Large intestine (tissue), 12 donors: ENCODE measurements at places on chromosomes 6 and 20.

- peak overlapping the region; percentile 66 for H3K4me3 ChIP-seq
- H3K36me3 ChIP-seq = peaks cover 3% of the 10 kb centered on the region
- H3K27ac ChIP-seq = peak overlapping the region; percentile 84
- no peaks in the 10 kb centered on the region for H3K27me3 ChIP-seq
- H3K4me1 ChIP-seq = peaks cover 9% of the 10 kb centered on the region
Measured at GRCh38 chr6:106051226-106051625, 34.9 kb upstream of the PRDM1 start.

DNA sequence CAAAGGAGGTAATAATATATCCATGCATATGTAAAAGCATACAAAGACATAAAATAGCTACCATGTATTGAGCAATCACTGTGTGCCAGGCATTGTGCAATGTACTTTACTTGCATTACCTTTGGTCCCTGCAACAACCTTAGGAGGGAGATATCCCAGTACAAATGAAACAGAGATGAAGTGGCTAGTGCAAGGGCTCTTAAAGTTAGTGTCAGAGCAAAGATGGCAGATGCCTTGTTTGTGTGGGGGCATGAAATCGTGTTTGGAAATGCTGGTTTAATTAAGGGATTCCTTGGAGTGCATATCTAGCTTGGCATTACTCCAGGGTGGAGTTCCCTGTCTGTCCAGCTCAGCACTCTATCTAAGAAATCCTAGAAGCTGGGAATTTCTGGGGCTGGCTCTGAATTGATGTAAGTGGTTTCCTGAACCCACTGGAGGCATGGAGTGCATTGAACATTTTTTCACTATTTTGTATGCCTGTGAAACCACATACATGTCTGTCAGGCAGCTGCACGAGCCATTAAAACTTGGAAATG, 9.8 kb downstream of the PAQR8 start:
- peak overlapping the region; percentile 64 for H3K27ac ChIP-seq
- peaks cover 28% of the 10 kb centered on the region for H3K36me3 ChIP-seq
- no peaks in the 10 kb centered on the region for H3K27me3 ChIP-seq
- no peak overlapping the region for H3K4me3 ChIP-seq
- DNase-seq = peak; percentile 81

DNA sequence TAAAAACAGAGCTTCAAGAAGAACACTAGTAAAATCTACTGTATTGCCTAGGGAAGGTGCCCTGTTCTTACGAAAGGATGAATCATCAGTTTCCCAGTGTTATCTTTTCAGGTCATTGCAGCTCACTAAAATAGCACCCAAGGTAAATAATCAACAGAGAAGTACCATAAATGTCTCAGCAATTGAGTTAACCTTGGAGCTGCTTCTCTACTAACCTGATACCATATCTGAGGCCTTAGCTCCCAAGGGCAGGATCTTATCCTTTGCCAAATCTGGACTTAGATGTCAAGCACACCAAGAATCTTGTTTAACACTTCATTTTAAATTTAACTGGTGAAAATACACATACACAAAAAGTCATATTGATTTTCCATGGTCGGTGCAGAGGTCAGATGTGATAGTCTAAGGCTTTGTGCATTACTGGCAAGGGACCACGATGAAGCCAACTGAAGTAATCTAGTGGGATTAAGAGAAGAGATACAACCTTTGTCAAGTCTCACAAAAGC, 81.5 kb downstream of the EDN1 start:
- no peaks in the 10 kb centered on the region for H3K27me3 ChIP-seq
- peak; percentile 93 for DNase-seq
- H3K4me1 ChIP-seq = peaks cover 35% of the 10 kb centered on the region
- peak overlapping the region; percentile 70 for H3K27ac ChIP-seq

- no peak overlapping the region for H3K4me3 ChIP-seq
- no peaks in the 10 kb centered on the region for H3K36me3 ChIP-seq
- DNase-seq = no peak
- no peak overlapping the region for H3K27ac ChIP-seq
Measured at GRCh38 chr6:135163440-135163738, 17.7 kb upstream of the MYB start.

GRCh38 chr20:7744411-7744810, 195.8 kb downstream of the HAO1 start:
- no peak overlapping the region for H3K27ac ChIP-seq
- no peak for DNase-seq
- no peaks in the 10 kb centered on the region for H3K36me3 ChIP-seq
- H3K4me1 ChIP-seq = no peaks in the 10 kb centered on the region
- no peak overlapping the region for H3K4me3 ChIP-seq

- DNase-seq = no peak
- H3K4me3 ChIP-seq = no peak overlapping the region
- peaks cover 11% of the 10 kb centered on the region for H3K4me1 ChIP-seq
- peak overlapping the region; percentile 57 for H3K27ac ChIP-seq
- no peaks in the 10 kb centered on the region for H3K36me3 ChIP-seq
- no peaks in the 10 kb centered on the region for H3K27me3 ChIP-seq
Measured at GRCh38 chr6:54879188-54879985, 32.8 kb downstream of the FAM83B start.

GRCh38 chr6:9766240-9766915, 648.5 kb downstream of the TFAP2A start:
- DNase-seq = no peak
- H3K4me1 ChIP-seq = no peaks in the 10 kb centered on the region
- no peak overlapping the region for H3K4me3 ChIP-seq
- H3K27me3 ChIP-seq = no peaks in the 10 kb centered on the region
- H3K36me3 ChIP-seq = no peaks in the 10 kb centered on the region

DNA sequence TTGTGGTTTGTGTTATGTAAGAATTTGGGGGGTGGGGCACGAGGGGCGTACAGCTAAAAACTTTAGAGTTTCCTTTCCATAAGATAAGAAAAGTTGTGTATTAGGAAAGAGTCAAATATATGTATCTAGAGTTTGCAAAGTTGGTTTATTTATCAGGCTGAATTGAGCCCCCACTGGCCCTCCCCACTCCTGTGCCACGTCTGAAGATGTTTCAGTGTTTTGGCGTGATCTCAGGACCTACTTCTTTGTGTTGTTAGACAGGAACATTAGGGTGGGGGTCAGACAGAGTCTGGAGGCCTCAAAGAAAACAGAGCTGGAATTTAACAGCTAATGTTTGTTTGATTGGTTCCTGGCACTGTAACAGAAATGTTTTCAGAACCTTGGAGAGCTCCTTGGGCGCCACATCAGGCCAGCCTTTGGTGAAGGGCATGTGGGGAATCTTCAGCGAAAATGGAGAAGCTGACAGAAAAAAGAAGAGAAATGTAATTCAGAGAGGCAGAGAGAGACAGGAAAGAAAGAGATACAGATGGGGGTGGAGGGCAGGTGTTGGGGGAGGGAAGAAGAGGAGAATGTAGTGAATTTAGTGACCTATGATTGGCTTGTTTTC, 674 bp downstream of the NRSN1 start:
- DNase-seq = peak; percentile 56
- H3K4me3 ChIP-seq = peak overlapping the region; percentile 27
- H3K27me3 ChIP-seq = peaks cover 2% of the 10 kb centered on the region
- H3K36me3 ChIP-seq = no peaks in the 10 kb centered on the region

DNA sequence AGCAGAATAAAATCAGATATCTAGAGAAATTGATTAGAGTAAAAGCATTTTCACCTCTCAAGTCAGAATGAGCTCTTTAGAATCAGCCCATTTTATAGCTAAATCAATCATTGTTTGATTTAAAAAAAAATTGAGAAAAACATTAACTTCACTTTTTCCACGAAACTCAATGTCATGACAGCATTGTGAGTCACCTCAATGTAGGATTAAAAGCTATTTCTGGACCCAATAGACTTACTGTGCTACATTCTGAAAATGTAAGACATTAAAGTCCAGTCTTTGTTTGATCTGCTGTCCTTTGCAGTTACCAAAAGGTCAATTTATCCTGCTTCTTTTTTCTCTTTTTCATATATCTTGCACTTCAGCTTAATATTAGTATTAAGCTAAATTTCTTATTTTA, 519.4 kb upstream of the ZNF337 start:
- DNase-seq = no peak
- H3K36me3 ChIP-seq = no peaks in the 10 kb centered on the region
- H3K27ac ChIP-seq = no peak overlapping the region
- no peaks in the 10 kb centered on the region for H3K4me1 ChIP-seq

- no peaks in the 10 kb centered on the region for H3K36me3 ChIP-seq
- no peaks in the 10 kb centered on the region for H3K27me3 ChIP-seq
- DNase-seq = peak; percentile 50
- H3K27ac ChIP-seq = peak overlapping the region; percentile 2
- H3K4me1 ChIP-seq = no peaks in the 10 kb centered on the region
Measured at GRCh38 chr6:12391472-12391871, 101.3 kb downstream of the EDN1 start.

GRCh38 chr6:41974281-41974825, 32.7 kb upstream of the CCND3 start:
- DNase-seq = no peak
- H3K36me3 ChIP-seq = no peaks in the 10 kb centered on the region

DNA sequence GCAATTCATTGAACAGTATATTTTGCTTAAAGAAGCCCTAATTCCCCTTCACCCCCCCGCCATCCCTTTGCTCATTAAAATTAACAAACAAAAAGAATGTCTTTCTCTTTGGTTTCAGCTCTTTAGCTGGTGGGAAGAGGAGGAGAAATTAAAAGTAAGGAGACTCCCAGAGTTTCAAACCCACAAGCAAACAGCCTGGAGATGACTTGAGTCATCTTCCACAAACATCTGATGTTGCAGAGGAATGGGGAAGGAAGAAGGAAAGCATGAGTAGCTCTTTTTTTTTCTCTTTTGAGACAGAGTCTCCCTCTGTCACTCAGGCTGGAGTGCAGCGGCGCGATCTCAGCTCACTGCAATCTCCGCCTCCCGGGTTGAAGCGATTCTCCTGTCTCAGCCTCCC, 189.6 kb downstream of the ADAT2 start:
- no peaks in the 10 kb centered on the region for H3K36me3 ChIP-seq
- DNase-seq = no peak
- no peaks in the 10 kb centered on the region for H3K4me1 ChIP-seq
- H3K27ac ChIP-seq = no peak overlapping the region

DNA sequence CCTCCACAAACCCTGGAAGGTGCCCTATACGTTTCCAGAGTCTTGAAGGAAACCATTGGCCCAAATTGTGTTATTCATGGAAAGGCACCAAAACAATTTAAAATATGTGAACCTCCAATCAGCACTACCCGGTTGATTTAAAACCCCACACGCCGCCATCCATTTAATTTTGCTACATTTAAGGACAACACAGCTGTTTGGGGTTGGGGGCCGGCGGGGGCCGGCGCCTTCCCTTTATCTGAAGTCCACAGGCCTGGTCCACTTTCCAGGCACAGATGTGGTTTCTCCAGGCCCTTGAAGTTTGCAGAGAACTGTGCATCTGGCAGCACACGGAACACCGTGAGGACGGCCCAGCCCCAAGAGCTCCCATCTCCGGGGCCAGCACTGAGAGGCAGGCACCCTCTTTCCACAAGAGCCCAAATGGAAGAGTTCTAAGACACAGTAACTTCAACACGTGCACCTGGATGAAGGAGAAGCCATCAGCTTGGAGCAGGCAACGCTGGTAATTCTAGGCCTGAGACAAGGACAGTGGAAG, 16.8 kb upstream of the FRMD1 start:
- no peak for DNase-seq
- H3K36me3 ChIP-seq = no peaks in the 10 kb centered on the region
- H3K4me1 ChIP-seq = peaks cover 9% of the 10 kb centered on the region

- no peaks in the 10 kb centered on the region for H3K27me3 ChIP-seq
- peaks cover 2% of the 10 kb centered on the region for H3K4me1 ChIP-seq
- no peak overlapping the region for H3K4me3 ChIP-seq
- H3K36me3 ChIP-seq = no peaks in the 10 kb centered on the region
Measured at GRCh38 chr6:166584155-166584554, 2.3 kb downstream of the RAMACL start.

DNA sequence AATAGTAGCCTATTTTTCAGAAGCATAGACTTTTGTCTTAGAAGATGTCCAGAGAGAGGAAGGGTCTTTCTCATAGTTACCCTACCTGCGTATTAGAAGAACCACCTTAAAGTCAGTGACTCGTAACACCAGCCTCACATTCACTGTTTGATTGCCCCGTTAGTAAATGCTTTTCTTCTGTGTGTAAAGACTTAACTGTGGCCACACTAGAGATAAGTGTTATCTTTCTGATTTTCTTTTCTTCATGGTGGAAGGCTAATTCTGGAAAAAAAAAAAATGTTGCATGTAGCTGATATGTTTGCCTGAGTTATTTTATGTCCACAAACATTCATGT, 83.9 kb downstream of the SAMD3 start:
- peaks cover 11% of the 10 kb centered on the region for H3K36me3 ChIP-seq
- H3K27ac ChIP-seq = no peak overlapping the region
- no peaks in the 10 kb centered on the region for H3K27me3 ChIP-seq
- no peaks in the 10 kb centered on the region for H3K4me1 ChIP-seq
- H3K4me3 ChIP-seq = no peak overlapping the region
- DNase-seq = peak; percentile 10
